SJSA1 (cell line): ENCODE measurements at places on chromosomes 12 and 14.

- DNase-seq = peak; percentile 55
These were observed 106.3 kb downstream of the ST8SIA1 start for GRCh38 chr12:22228022-22228875.

DNA sequence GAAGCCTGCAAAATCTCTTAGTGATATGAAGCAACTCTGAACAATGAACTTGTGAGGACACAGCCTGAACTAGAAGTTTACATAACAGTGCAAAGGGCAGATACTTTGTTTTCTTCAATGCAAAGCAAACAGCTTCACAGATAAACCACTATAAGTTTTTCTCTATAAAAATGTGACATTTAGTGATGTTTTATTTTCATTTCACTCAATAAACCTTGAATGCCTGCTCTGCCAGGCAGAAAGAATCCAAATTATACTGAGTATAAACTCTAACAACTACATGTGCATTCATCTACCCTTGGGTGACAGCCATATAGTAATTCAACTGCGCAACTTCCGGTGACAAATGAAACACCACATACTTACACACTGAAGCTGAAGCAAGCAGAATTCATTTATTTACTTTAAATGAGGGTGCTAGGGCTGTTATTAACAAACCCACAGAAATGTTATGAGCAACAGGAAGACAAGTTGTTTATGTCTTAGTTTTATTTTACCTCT is 10.3 kb downstream of the DCP1B start:
- DNase-seq = peak; percentile 70

- DNase-seq = no peak
These were observed 4.8 kb downstream of the FAM222A start for GRCh38 chr12:109718390-109718789.

DNA sequence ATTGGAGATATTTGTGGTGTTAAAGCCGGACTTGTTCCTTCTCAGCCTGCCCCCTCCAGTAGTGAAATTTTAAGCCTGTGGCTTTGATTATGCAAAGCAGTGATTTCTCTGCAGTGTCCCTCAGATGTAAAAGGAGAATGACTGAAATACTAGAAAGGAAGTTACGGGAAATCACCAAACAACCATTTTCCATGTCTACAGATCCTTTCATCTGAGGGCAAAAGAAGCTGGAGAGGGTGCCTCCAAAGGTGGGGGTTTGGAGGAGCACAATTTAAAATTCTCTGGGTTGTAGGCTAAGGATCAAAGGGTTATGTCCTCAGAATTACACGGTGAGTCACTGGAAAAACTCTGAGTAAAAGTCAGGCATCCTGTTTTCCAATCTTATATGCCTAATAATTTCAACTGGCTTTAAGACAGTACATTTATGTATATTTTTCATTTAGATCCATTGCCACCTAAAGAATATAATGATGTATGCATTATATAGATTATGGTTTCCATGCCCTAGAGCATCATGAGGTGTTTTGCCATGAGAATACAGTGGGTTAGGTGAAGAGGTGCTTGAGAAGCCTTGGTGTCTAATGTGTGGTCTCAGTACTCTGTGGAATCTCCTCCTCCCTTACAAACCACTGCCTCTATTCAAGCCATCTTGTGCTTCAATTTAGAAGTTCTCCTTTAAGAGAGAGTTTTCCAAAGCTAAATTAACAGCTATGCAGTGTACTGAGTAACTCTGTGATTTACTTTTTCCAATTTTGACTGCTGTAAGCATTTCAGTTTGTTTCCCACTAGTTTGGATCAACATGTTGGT is 362.1 kb downstream of the RAD51B start:
- DNase-seq = no peak

- peak; percentile 86 for DNase-seq
These were observed 29.1 kb upstream of the ADIPOR2 start for GRCh38 chr12:1661553-1662335.

- DNase-seq = peak; percentile 11
These were observed 108.7 kb upstream of the CCND2 start for GRCh38 chr12:4164559-4165558.

- DNase-seq = no peak
These were observed 21.5 kb downstream of the CMKLR1 start for GRCh38 chr12:108317308-108318234.

DNA sequence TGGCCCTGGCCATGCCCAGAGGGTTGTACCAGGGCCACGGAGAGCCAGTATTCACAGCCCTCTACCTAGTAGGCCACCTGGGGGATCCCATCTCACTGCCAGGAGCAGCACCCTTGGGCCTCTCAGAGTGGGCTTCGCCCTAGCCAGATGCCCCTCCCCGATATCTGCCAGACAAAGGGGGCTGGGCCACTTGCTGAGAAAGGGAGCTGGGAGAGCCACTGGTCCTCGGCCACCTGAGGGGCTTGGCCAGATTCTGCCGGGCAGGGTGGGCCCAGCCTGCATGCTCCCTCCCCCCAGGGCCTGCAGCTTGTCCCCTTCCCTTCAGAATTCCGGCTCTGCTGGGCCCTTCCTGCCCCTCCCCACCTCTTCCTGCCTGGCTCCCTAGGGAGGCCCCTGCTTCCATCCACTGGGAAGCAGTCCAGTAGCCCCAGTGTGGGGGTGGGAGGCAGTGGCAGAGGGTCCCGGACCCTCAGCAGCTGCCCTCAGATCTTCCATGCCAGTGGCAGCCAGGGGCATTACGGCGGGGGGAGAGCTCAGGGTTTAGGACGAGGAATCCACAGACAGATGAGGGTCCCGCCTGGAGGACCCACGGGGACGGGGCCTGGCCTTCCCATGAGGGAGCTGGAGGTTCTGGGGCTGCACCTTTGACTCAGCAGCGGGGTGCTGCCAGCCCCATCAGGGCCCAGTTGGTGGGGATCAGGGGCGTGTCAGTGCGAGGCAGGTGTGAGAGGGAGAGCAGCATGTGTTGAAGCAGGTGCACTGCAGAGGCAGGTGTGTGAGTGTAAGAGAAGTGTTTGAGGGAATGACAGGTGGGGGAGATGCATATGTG is 2.4 kb downstream of the CRIP2 start:
- DNase-seq = no peak

GRCh38 chr14:99916091-99916383 is 122.8 kb downstream of the EML1 start:
- DNase-seq = no peak

DNA sequence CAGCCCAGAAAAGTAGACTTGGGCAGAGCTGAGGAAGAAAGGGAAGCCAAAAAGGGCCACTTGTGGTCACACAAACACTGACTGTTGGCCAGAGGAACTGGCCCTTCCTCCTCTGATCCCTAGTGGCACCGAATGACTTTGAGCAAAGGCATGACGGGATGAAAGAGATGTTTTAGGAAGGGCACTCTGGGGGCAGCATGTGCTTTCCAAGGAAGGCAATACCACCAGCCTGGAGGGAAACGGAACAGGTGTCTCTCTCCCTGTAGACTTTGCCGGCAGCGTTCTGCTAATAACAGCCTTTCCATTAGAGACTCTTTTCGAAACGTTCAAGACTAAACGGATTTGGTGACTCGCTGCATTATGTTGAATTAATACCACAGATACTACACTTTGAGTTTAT is 12.3 kb upstream of the FBXO21 start:
- no peak for DNase-seq

DNA sequence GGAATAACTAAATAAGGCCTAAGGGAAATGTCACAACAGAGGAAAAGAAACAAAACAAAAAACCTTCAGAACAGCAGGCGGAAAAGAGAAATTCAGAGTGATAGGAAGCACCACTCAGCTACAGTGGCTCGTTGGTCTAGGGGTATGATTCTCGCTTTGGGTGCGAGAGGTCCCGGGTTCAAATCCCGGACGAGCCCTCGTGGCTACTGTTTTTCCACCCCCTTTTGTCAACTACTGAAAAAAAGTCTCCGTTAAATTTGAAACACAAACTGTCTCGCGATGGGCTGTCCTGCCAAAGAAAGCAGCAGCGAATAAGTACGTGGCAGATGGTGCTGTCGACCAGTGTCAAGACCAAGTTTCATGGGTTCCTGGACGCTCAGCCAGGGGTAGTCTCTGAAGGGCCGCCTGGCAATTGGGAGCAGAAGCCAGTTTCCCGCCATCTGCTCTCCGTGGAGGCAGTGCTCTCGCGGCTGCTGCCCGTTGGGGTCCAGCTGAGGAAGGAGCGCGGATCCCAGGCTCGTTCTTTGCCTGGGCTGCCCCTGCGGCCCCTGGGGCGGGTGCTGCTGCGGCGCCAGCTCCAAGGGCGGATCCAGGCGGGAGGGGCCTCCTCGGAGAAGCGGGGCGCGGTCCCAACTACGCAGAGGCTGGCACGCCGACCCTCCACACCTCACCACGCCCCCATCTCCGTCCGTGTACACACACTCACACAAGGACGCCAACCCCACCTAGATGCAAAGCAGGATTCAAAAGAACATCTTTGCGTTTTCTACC is at the start of gene RNASE4:
RNASE4 (plus strand) TSS at position 670 of the 771 bp plus-strand sequence. CDS start 14,812 bp downstream, outside the sequence.
- DNase-seq = peak; percentile 91

DNA sequence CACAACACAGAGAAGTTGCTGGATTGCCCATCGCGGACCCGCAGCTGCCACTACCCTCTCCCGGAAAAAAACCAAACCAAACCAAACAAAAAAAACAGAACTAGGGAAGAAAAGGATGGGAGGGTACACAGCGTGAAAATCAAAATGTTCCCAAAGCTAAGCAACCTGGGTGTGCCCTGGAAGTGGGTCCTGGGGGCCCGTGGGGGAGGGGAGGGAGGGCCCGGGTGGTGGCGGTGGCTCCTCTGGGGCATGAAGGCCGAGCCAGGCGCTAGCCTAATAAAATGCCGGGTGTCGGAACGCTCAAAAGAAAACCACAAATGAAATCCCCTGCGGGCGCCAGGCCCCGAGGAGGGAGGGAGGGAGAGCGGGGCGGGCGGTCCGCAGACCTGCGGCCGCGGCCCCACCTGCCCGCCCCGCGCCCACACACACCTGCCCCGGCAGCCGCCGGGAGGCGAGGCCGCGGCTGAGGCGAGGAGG is 787 bp downstream of the HECTD4 start:
- DNase-seq = no peak

GRCh38 chr12:43100231-43100630 is 451.8 kb downstream of the ADAMTS20 start:
- DNase-seq = peak; percentile 62

GRCh38 chr14:64235652-64236640 is 58.2 kb downstream of the ESR2 start:
- no peak for DNase-seq

GRCh38 chr12:27186022-27186839 is 57.9 kb upstream of the STK38L start:
- no peak for DNase-seq

GRCh38 chr12:16828891-16829290 is 222.9 kb upstream of the LMO3 start:
- DNase-seq = no peak

GRCh38 chr12:92871116-92871515 is 58.0 kb downstream of the EEA1 start:
- no peak for DNase-seq

- peak; percentile 63 for DNase-seq
These were observed 105.0 kb upstream of the PRB2 start for GRCh38 chr12:11500188-11500860.

DNA sequence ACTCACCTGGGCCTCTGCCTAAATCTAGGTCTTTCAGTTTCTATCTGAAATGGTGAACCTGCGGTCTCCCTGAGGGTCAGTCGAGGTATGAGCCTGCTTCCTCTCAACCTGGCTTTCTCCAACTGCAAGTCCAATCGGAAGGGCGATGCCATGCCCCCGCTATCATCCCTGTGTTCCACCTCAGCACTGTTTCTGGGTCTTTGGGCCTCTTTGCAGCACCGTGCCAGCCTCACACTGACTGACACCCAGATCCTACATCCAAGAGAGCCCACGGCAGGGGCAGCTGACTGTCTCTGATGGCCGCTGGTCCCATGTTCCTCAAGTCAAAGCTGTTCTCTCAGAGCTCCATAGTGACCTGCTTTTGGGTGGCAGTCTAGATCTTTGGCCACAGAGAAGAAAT is 120.7 kb downstream of the PAPOLA start:
- DNase-seq = peak; percentile 17

DNA sequence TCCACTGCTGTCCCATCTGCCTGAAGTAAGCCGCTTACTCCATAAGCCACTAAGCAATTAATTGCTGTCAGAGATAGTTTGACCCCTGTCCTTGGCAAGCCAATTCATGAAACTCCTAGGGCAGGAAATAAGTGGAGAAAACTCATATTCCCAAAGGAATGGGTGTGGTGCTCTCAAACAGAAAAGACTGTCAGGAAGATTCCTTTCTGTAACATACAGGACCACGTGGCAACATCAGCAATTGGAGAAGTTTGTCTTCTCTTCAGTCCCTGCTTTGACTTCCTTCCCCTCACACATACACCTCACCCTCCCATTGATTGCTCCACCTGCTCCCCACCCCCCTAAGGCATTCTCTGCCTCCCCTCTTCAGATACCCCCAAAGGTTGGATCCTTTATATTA is 36.2 kb upstream of the MDM1 start:
- DNase-seq = no peak

DNA sequence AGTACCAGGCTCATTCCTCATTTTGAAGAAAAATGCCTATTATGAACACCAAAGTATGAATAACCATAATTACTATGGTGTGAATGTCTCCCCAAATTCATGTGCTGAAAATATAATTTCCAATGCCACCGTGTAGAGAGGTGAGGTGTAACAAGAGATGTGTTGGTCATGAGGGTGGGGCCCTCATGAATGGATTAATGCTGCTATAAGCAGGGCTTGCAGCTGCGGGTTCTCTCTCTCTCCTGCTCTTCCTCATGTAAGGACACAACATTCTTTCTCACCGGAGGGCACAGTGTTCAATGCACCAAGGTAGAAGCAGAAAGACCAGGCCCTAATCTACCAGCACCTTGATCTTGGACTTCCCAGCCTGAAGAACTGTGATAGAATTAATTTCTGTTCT is 70.0 kb downstream of the TMTC1 start:
- DNase-seq = no peak

DNA sequence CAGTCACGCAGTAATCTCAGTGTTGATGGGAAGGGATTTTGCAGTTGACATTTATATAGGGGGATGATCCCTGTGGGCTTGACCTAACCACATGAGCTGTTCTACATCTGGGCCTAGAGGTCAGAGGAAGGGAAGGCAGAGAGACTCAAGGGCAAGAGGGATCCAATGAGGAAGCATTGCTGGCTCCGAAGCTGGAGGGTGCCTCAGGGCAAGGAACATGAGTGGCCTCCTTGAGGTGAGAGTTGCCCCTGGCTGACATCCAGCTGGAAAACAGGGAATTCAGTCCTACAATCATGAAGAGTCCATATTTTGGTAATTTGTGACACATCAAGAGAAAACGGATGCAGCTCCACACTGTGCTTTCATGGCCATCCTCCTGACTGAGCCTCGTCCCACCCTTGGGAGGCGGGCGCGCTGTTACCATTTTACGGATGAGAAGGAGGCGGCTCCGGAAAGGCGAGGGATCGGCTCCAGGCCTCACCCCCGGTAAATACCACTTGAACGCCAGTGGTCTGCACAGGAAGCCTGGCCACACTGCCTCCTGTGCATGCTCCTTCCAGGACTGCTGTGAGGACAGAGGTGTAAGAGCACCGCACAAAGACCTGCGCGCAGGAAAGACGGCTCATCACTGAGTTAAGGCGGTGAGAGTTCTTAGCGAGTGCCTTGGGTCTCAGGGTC is 18.5 kb upstream of the FKBP4 start:
- no peak for DNase-seq
